Tibial artery (tissue), 4 donors: ENCODE measurements at places on chromosomes 7 and 10.

- no peak overlapping the region for H3K4me3 ChIP-seq
- no peaks in the 10 kb centered on the region for H3K27me3 ChIP-seq
- no peak overlapping the region for H3K27ac ChIP-seq
- no peaks in the 10 kb centered on the region for H3K4me1 ChIP-seq
- no peaks in the 10 kb centered on the region for H3K36me3 ChIP-seq
Observed at GRCh38 chr10:58479045-58479444, 33.6 kb upstream of the BICC1 start.

- no peaks in the 10 kb centered on the region for H3K4me1 ChIP-seq
- DNase-seq = no peak
- H3K36me3 ChIP-seq = peaks cover 20% of the 10 kb centered on the region
- H3K4me3 ChIP-seq = no peak overlapping the region
Observed at GRCh38 chr7:155676052-155676451, 31.6 kb downstream of the RBM33 start.

DNA sequence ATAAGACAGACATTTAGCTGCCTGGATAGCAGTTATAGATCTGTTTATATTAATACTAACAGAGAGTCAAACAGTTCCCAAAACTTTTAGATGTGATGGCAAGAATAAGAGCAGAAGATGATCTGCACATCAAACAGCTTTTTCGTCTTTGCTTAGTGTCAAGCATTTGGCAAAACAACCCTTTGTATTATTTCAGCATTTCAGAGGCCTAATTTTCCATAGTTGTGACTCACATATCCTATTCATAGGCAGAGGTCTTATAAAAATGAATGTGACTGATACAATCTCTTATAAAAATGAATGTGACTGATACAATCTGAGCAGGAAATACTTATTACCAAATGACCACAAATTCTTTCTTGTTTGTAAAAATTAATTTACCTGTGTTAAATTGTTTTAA lies 71.2 kb downstream of the LRRTM3 start:
- no peak for DNase-seq
- no peaks in the 10 kb centered on the region for H3K36me3 ChIP-seq
- no peak overlapping the region for H3K4me3 ChIP-seq
- H3K27ac ChIP-seq = no peak overlapping the region

DNA sequence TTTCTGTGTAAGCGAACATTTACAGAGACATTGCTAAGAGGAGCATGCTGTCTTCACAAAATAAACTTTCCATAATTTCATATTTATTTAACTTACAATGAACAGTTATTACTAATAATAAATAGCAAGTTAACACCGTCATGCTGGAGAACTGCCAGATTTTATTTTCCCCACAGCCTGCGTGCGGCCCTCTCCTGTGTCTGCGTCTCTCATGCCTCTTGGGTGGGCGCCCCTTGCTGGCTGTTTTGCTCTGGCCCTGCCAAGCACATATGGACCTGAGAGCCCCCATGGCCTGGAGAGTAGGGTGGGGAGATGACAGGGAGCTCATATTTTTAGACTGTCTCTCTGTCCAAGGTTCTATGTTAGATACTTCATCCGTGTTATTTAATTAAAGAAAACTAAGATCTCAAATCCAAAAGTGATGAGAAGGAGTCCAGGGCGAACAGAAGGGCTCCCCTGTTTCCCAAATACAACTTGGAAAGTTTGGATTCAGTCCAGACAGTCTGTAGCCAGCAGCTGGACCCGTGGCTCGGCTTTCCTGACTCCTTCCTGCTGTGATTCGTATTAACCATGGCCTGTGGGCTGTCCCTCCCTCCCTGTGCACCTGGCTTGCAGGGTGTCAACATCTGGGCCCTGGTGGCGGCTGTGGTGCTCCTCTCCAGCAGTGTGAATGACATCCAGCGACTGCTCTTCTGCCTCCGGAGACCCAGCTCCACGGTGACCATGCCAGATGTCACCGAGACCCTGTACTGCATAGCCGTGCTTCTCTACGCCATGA lies 20.5 kb downstream of the FBH1 start:
- no peaks in the 10 kb centered on the region for H3K4me1 ChIP-seq
- H3K36me3 ChIP-seq = peaks cover 94% of the 10 kb centered on the region
- no peak overlapping the region for H3K27ac ChIP-seq
- DNase-seq = peak; percentile 15

GRCh38 chr10:101301111-101301731 lies 52.7 kb upstream of the BTRC start:
- no peak overlapping the region for H3K27ac ChIP-seq
- H3K4me3 ChIP-seq = no peak overlapping the region
- no peak for DNase-seq
- H3K4me1 ChIP-seq = no peaks in the 10 kb centered on the region
- H3K36me3 ChIP-seq = no peaks in the 10 kb centered on the region

DNA sequence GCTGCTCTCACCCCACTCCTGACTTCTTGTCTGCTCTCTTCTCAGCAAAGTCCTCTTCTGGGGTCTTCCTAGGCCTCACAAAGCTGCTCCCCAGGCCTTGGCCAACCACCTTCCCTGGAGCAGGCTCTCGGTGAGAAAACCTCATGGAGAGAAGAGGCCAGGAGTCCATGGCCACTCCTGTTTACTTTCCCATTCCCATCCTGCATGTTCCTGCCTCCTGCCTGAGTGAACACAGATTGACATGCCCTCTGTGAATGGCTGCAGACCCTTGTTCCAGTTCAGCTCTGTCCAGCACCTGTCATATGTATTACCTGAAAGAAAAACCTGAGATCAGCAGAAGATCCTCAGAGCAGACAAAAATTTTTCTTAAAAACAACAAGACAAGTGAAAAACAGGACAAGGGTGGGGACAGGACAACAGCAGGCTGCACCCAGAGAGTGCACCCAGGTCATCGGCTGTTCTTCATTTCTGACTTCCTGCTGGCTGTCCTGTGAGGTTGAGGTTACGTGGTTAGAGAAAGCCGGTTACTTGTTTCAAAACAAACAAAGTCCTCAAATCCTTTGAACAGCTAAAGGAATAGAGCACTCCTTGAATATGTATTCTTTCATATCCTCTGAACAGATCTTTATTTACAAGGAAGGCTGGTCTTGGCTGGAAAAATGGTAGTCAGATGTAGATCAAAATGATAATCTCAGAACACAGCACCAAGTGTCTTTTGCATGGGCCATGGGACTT lies 34.0 kb upstream of the DLD start:
- no peaks in the 10 kb centered on the region for H3K27me3 ChIP-seq
- H3K4me3 ChIP-seq = no peak overlapping the region
- no peaks in the 10 kb centered on the region for H3K4me1 ChIP-seq
- H3K27ac ChIP-seq = no peak overlapping the region
- no peak for DNase-seq

- no peaks in the 10 kb centered on the region for H3K4me1 ChIP-seq
- DNase-seq = peak; percentile 9
- H3K27ac ChIP-seq = no peak overlapping the region
- H3K36me3 ChIP-seq = no peaks in the 10 kb centered on the region
- H3K27me3 ChIP-seq = no peaks in the 10 kb centered on the region
Observed at GRCh38 chr10:581776-582330, 107.6 kb downstream of the DIP2C start.

DNA sequence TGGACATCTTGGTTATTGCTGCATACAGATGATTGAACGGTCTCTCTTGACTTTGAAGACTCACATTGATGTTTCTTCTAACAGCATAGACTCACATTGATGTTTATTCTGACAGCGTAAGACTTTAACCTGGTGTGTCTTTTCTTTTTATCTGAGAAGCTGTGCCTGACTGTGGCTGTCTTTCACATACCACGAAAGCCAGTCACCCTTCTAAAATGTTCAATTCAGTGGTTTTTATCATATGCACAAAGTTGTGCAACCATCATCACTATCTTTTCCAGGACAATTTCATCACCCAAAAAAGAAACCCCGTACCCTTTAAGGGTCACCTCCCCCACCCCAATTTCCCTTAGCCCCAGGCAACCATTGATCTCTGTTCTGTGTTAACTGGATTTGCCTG lies 24.7 kb downstream of the CELF2 start:
- no peak overlapping the region for H3K27ac ChIP-seq
- H3K27me3 ChIP-seq = no peaks in the 10 kb centered on the region
- H3K4me3 ChIP-seq = no peak overlapping the region
- H3K4me1 ChIP-seq = peaks cover 23% of the 10 kb centered on the region

GRCh38 chr7:12294701-12295100 lies 83.6 kb downstream of the TMEM106B start:
- no peak for DNase-seq
- H3K4me3 ChIP-seq = no peak overlapping the region
- no peaks in the 10 kb centered on the region for H3K4me1 ChIP-seq
- no peaks in the 10 kb centered on the region for H3K27me3 ChIP-seq
- no peak overlapping the region for H3K27ac ChIP-seq

DNA sequence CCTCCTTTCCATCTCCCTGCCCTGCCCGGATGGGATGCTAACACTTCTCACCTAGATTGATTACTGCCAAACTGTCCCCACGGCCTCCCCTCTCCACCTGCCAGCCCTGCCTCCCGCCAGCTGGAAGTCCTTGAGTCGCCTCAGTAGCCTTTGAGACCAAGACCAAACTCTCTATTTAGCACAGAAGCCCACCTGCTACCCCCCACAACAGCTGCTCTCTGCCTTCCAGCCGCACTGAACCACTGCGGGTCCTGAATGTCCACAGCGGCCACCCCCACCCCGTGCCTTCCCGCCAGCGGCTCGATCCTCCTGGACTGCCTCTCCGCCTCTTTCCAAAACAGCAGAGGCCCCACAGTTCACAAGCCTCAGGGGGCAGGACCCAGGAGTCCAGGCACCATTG lies 39.0 kb downstream of the FKBP6 start:
- H3K27me3 ChIP-seq = no peaks in the 10 kb centered on the region
- no peaks in the 10 kb centered on the region for H3K4me1 ChIP-seq
- no peak for DNase-seq
- H3K4me3 ChIP-seq = no peak overlapping the region
